Activated naive CD8-positive, alpha-beta T cell treated with anti-CD3 and anti-CD28 coated beads, Interleukin-2, amount 10 ng/mL, durations not matched to agents 7 days and 5 days (primary cell): ENCODE measurements at places on chromosomes 1 and 21. TPM values are rescaled to one million over a fixed set of nuclear protein-coding genes. Genes with fewer than 3 reads are reported as not detected.
A peak's percentile ranks its signal among the peaks of the same experiment; 100 is the strongest.

PGLYRP3 gene
- not detected for total RNA-seq

CLDN19 gene
- total RNA-seq, result not detected

AKNAD1 gene
- total RNA-seq, result not detected

ATF3 gene
- 13.8 TPM for total RNA-seq

GRCh38 chr1:208818770-208819445, 574.7 kb upstream of the PLXNA2 start:
- peaks cover 2% of the 10 kb centered on the region for H3K27me3 ChIP-seq
- DNase-seq, result no peak
- no peak overlapping the region for H3K4me3 ChIP-seq
- H3K27ac ChIP-seq, result no peak overlapping the region
- no peaks in the 10 kb centered on the region for H3K36me3 ChIP-seq
- H3K4me1 ChIP-seq, result no peaks in the 10 kb centered on the region

DNA sequence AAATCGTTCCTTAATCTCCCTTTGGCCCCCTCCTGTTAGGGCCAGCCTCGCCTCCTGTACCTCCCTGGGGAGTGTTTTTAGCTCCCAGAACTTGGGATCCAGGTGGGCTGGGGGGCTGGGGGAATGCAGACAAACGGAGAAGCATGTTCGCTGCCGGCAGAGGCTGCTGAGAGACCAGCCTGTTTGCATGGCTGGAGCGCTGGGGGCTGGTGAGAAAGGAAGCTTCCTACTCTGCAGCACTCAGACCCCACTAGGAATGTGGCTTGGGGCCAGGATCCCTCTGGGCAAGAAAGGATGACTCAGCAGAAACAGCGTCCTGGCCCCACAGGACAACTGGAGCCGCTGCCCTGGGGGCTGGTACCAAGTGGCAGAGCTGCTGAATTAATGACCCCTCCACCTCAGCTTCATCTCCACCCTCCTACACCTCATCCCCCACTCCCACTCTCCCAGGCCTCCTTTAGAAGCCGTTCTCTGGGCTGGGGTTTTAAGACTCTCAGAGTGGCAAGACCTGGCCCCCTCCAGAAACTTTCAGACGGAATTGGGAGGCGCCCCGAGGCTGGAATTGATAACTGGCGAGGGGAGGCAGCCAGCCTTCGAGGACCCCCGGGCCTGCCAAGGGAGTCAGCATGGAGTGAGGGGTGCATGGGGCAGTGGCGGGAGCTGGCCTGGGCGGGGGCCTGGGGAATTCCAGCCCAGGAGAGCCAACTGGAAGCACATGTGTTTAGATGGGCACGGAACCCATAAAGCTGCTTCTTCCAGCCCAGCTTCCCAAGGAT, 28.5 kb upstream of the EPS8L3 start:
- H3K27me3 ChIP-seq, result no peaks in the 10 kb centered on the region
- peak overlapping the region; percentile 85 for H3K27ac ChIP-seq
- peak; percentile 30 for DNase-seq
- peaks cover 72% of the 10 kb centered on the region for H3K4me1 ChIP-seq
- peaks cover 2% of the 10 kb centered on the region for H3K36me3 ChIP-seq

DNA sequence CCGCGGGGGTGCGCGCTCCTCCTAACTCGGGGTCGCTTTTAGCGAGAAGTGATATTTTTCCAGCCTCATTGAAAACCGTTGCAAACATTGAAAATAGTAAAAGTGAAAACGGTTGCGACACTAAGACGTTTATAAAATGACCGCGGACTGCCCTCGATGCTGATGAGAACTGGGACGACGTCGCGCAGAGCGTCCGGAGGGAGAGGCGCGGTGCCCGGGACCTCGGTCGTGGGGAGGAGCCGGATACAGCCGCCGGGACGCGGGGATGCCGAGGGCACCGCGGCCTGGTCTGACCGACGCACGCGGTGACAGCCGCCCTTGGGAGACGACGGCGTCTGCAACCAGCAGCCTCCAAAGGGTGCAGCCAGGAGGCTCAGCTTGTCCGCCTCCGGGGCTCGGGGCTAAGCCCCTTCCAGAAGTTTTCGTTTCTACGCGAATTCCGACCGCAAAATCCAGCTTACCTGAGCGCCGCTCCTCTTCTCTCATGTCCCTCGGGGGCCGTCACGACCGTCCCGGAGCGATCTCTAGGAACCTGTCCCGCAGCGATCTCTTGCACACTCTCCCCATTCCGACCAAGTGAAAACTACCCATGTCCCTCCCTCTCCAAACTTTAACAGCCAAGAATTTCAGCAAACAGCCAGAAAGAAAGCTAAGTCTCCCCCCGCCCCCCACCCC, 144.4 kb upstream of the ETS2 start:
- peaks cover 53% of the 10 kb centered on the region for H3K27me3 ChIP-seq
- H3K4me1 ChIP-seq, result peaks cover 4% of the 10 kb centered on the region
- peak; percentile 37 for DNase-seq
- H3K36me3 ChIP-seq, result no peaks in the 10 kb centered on the region

- no peaks in the 10 kb centered on the region for H3K27me3 ChIP-seq
- H3K36me3 ChIP-seq, result no peaks in the 10 kb centered on the region
- H3K4me3 ChIP-seq, result no peak overlapping the region
- no peak for DNase-seq
Measured at GRCh38 chr21:16308269-16308668, 578.5 kb downstream of the USP25 start.
